ENCODE measurements at places on chromosomes 7 and 10. TPM values are rescaled to one million over a fixed set of nuclear protein-coding genes. Genes with fewer than 3 reads are reported as not detected.

The VPS37D gene
- total RNA-seq: 1.8 TPM

The SPAG6 gene
- total RNA-seq: 0.36 TPM

The MRLN gene
- total RNA-seq: 0.65 TPM

The GLI3 gene
- total RNA-seq: 34.9 TPM

- DNase-seq: no peak
Observed at GRCh38 chr10:26844396-26844975, 16.3 kb downstream of the ABI1 start.

DNA sequence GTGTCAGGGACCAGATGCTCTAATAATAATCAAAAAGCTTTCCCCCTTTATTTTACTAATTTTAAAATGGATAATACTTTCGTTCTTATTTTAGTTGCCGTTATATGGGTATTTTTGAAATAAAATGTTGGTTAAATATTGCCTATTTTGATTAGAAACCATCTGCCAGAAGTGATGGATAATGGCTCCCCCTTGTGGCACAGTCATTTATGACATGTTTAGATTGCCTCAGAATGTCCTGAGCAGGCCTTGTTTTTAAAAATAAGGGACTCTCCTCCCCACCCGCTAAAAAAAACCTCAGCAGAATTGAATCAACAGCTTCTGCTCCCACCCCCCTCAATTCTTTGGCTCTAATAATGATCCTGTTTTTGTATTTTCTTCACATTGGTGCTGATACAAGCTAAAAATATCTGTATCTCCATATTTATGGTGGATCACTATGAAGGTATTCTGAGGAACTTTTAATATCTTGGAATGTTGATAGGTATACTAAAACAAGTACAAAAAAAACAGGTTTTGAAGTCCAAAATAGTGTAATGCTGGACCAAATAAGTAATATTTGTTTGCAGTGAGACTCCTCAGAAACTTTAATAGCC lies 38.8 kb downstream of the TMEM60 start:
- no peak for DNase-seq

DNA sequence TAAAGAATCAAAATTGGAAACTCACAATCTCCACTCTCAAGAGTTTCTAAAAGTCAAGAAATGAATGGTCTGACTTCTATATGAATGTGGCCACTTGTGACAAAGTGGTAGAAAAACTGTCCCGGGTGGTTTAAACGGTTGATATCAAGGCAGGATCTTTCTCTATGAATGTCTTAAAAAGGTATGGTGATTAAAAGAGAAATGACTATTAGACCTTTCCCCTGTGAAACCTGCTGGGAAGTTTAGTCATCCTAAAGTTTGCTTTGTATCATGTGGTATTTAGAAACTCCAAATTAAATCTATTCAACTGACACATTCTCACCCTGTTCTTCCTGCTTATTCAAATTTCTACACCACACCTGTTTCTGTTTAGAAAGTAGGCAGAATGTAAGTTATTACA lies 492.5 kb downstream of the XPNPEP1 start:
- DNase-seq: no peak

GRCh38 chr10:1454951-1455350 lies 282.4 kb downstream of the ADARB2 start:
- no peak for DNase-seq

DNA sequence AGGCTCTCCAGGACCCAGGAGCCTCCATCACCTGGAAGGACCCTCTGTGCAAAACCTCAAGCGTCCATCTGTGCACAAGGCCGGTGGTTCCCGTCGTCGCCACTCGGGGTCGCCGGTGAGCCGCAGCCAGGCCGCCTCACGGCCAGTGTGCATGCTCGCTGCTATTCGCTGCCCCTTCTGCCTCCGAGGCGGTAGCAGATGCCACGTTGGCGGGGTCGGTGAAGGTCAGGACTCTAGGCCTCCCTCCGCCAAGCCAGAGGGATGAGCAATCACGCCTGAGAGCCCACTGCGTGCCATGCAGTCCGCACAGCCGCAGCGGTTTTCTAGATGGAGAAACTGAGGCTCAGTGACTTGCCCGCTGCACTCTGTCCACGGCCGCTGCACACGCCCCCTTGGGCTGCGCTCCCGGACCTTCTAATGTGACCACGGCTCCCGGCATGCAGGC lies 5.7 kb downstream of the UPK3B start:
- peak; percentile 58 for DNase-seq

GRCh38 chr7:139453673-139454321 lies 29.7 kb downstream of the KLRG2 start:
- DNase-seq: peak; percentile 79

Data from aorta (tissue), 5 donors.